ENCODE measurements at places on chromosomes 5 and 9. TPM values are rescaled to one million over a fixed set of nuclear protein-coding genes. Genes with fewer than 3 reads are reported as not detected.

NUTM2G gene
- total RNA-seq: not detected

GRCh38 chr9:133803028-133803585 is 65.0 kb upstream of the SARDH start:
- no peak for DNase-seq

ANKRD31 gene
- not detected for total RNA-seq

DNA sequence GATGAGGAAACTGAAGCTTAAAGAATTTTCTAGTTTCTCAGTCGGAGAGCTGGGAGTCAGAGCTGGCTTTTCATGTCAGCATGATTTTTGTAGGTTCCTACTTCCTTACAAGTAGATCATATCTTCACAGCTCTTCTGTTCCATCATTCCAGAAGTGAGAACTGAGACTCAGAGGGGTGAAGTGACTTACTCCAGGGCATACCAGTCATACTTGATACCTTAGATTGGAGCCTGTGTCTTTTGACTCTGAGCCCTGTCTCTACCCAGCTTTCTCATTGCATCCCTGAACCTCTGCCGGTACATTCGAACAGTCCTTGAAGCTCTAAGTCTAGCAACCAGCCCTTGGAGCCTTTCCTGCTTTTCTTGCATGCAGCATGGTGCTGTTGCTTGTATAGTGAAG is 53.3 kb downstream of the MCCC2 start:
- no peak for DNase-seq

- DNase-seq: no peak
These were observed 32.7 kb upstream of the ARAP3 start for GRCh38 chr5:141714542-141715310.

CDC26 gene
- 24.3 TPM for total RNA-seq

GRCh38 chr9:16335788-16336580 is 534.5 kb downstream of the BNC2 start:
- DNase-seq: peak; percentile 78

- DNase-seq: no peak
These were observed 94.1 kb upstream of the CACNA1B start for GRCh38 chr9:137783521-137783920.

GRCh38 chr5:167626341-167627123 is 664.9 kb upstream of the WWC1 start:
- no peak for DNase-seq

NEUROG1 gene
- not detected for total RNA-seq

SLC25A2 gene
- total RNA-seq: not detected

DNA sequence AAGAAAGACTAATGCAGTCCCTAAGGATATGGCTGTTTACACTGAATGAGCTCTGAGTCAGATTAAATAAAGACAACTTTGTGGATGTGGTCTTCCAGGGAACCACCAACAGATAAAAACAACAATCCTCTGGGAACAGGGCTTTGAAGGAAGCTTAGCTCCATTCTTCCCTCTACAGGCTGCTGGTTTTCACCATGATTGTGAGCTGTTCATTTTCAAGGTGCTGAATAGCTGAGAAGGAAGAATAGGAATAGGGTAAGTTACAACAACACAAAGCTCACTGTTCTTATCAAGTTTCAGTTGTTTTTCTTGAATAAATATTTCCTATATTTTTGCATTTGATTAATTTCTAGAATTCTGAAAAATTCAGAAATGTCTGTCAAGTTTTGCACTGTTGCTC is 25.9 kb upstream of the PTAR1 start:
- no peak for DNase-seq

DNA sequence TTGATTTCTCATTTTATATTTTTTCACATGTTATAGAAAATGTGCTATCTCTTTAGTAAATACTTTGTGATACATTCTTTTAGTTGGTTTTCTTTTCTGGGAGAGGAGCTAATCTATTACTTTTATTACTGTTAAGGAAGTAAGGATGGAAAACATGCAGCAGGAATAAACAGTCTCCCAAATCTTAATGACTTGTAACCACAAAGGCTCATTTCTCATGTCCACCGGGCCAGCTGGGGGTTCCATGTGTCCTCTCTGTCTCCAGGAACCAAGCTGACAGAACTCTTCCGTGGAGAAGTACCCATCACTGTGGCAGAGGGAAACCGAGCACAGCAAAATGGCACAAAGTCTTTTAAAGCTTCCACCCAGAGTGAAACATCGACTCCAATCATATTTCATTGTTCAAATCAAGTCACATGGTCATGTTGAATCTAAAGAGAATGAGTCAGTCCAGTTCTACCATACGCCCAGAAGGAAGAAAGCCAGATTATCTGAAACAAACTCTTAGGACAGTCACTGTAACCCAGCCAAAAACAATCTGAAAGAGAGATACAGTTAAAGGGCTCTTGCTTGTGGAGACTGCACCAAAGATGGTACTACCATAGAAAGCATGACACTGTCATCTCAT is 97.1 kb upstream of the CDH6 start:
- no peak for DNase-seq

Data from glomerular endothelial cell (primary cell).